ENCODE measurements at places on chromosomes 11 and 22. TPM values are rescaled to one million over a fixed set of nuclear protein-coding genes. Genes with fewer than 3 reads are reported as not detected.

The BIK gene
- 0.31 TPM for total RNA-seq

- peaks cover 8% of the 10 kb centered on the region for H3K4me1 ChIP-seq
- H3K27ac ChIP-seq, result no peak overlapping the region
- no peak overlapping the region for H3K4me3 ChIP-seq
- no peak for DNase-seq
- H3K36me3 ChIP-seq, result no peaks in the 10 kb centered on the region
Observed at GRCh38 chr11:69361466-69361865, 67.5 kb downstream of the MYEOV start.

DNA sequence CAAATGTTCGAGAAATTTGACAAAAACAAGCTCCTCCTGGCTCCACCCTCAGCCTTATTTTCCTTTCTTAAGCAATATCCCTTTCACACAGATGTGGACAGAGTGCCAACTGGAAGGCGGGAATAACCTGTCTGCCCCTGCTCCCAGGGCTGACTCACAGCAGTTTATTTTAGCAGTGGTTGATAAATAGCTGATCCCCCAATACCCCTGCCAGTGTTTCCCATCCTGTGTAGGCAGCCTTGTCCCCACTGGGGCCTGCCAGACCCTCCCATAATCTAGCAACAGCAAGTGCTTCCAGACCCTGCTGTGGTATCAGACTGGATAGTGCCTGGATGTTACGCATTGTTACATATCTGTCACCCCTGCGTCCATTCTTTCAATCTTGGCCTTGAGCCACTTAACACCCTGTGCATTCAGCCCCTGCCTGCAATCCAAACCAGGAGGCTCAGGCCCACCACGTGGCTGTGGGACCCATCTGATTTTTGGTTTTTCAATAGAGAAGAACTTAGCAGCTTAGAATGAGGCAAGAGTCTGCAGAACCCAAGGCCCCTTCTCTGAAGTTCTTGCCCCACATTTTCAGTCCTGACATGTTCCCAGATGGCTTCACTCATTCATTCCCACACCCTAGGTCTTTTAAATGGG lies 53.7 kb downstream of the PARVA start:
- H3K4me3 ChIP-seq, result no peak overlapping the region
- no peaks in the 10 kb centered on the region for H3K27me3 ChIP-seq
- H3K27ac ChIP-seq, result peak overlapping the region; percentile 70
- H3K4me1 ChIP-seq, result peaks cover 52% of the 10 kb centered on the region

- H3K27me3 ChIP-seq, result no peaks in the 10 kb centered on the region
- no peaks in the 10 kb centered on the region for H3K4me1 ChIP-seq
Observed at GRCh38 chr11:111788051-111788450, 21.9 kb upstream of the PPP2R1B start.

GRCh38 chr22:24059793-24060192 lies 48.7 kb downstream of the CABIN1 start:
- H3K36me3 ChIP-seq, result peaks cover 13% of the 10 kb centered on the region
- no peaks in the 10 kb centered on the region for H3K27me3 ChIP-seq
- DNase-seq, result peak; percentile 1
- peaks cover 29% of the 10 kb centered on the region for H3K4me1 ChIP-seq

DNA sequence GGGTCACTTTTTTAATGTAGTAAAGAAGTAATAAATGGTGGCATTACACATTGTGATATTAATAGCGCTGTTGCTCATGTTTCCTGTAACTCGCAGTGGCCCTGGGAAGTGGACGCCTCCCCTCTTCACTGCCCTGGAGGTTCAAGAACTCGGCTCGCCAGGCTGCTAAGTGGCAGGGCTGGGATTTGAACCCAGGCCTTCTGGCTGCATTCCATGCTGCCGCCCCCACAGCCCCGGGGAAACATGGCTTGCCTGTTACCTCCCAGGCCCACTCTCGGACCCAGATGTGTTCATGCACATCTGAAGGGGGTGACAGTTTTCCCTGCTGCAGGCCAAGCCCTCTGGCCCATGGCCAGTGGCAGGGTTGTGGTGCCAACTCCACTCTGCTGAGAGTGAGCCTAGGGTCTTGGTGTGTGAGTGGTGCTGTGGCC lies 25.0 kb upstream of the MGAT3 start:
- H3K36me3 ChIP-seq, result no peaks in the 10 kb centered on the region
- peak; percentile 13 for DNase-seq
- H3K27ac ChIP-seq, result peak overlapping the region; percentile 71
- H3K4me3 ChIP-seq, result no peak overlapping the region
